ENCODE measurements at places on chromosomes 16 and 17. TPM values are rescaled to one million over a fixed set of nuclear protein-coding genes. Genes with fewer than 3 reads are reported as not detected.

- peak; percentile 79 for DNase-seq
These were observed 7.9 kb upstream of the PAM16 start for GRCh38 chr16:4358831-4359561.

DNA sequence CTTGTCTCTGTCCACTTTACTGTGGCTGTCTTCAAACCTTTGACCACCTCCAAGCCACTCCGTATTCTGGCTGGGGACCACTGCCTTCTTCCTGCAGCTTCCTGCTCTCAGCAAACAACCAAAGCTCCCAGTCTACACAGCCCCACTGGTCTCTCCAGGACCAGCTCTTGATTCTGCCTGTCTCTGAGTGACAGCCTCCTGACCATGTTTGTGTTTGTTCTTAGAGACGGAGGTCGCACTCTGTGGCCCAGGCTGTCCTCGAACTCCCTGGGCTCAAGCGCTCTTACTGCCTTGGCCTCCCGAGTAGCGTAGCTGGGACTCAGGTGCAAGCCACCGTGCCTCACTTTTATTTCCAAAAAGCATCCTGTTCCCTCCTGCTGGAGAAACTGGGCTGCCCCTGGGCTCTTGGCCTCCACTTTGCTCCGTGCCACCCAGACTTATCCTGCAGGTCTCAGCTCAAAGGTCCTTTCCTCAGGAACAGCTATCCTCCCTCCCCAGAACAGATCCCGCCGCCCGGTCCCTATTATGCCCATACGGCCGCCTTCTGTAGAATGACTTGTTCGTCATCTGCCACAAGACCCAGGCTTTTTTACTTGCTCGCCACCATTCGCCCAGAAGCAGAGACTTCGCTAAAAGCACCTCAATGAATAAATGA, 9.1 kb downstream of the MNT start:
- DNase-seq = no peak

DNA sequence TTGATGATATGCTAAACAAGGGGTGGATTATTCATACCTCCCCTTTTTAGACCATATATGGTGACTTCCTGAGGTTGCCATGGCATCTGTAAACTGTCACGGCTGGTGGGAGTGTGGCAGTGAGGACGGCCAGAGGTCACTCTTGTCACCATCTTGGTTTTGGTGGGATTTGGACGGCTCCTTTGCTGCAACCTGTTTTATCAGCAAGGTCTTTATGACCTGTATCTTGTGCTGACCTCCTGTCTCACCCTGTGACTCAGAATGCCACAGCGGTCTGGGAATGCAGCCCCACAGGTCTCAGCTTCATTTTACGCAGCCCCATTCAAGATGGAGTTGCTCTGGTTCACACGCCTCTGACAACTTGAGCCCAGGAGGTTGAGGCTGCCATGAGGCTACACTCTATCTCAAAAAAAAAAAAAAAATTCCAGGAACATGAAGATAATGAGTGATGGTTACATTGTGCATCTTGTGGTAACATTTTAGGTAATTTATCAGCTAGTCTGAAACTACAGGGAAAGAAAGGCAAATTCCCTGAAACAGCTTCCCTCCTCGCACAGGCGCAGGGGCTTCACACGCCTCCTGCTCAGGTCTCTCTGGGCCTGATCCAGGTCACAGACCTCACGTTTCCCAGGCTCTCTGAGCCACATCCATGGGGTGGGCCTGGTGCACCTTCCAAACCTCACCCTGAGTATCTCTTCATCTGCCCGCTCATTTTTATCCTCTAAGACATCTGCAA, 15.3 kb upstream of the UBE2I start:
- no peak for DNase-seq

GRCh38 chr16:81551821-81552304, 107.3 kb downstream of the CMIP start:
- DNase-seq = no peak

GRCh38 chr16:56632848-56633365, 448 bp downstream of the MT1M start:
- DNase-seq = no peak

DNA sequence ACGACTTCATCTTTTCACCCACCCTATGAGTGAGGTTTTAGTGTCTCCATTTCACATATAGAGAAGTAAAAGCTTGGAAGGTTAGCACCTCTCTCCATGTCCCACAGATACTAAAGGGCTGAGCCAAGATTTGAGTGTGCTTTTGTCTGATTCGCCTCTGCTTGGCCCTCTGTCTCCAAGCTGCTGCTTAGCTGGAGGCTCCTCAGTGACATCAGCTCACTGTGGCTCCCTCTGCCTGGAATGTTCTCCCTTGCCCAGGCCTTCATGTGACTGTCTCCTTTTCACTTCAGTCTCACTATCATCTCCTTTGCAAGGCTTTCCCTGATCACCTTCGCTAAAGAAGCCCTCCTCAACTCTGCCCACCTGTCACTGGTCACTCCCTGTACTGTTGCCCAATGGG, 84.5 kb upstream of the HSBP1 start:
- DNase-seq = no peak

DNA sequence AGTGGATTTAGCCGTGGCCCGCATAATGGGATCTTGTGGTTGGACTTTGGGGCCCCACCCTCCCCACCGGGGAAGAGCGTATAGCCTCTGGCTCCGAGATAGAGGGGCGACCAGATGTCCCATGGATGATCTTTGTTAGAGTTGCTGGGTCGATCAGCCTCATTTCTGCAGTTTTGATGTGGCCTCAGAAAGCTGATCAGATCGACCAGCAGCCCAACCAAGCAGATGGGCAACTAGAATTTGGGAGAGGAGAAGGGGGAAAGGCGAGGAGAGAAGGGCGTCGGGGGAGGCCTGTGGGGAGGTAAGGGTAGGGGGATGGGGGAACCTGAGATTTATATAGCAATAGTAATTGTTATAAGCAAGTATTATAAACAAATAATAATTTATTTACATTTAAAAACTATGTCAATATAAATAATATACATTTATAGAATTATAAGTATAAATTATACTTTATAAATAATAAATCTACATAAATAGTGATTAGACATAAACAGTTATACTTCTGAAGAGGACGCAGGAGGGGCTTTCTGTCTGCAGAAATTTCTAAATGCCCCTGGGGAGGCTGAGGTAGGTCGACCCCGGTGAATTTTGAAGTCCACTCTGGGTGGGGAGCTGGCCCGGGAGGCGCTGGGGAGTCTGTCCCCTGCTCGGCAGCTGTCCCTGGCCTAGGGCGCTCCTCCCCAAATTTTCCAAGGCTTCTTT, 136.3 kb downstream of the KCNJ12 start:
- DNase-seq = no peak

DNA sequence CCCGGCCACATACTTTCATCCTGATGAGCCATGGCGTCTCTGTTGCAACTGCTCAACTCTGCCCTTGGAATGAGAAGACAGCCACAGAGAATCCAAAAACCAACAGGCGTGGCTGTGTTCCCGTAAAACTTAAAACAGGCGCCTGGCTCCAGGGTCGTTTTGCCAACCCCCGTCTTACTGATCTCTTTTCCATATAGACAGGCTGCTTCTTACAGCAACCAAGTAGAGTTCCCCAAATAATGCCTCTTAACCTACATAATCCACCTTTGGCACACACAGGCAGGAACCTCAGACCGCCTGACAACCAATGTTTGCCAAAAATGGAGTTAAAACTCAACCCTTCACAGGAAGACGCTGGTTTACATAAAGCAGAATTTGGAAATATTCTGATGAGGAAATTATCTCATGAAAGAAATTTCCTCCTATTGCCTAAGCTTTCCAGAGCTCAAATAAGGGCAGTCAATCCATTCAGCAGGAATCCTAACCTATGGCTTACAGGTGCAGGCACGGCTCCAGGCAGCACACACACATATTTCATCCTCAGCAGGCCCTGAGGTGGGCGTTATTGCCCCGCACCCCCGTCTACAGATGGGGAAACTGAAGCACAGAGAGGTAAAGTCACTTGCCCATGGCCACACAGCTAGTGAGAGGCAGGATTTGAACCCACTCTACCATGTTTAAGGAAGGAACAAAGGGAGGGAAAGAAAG, 35.8 kb downstream of the LITAF start:
- no peak for DNase-seq

DNA sequence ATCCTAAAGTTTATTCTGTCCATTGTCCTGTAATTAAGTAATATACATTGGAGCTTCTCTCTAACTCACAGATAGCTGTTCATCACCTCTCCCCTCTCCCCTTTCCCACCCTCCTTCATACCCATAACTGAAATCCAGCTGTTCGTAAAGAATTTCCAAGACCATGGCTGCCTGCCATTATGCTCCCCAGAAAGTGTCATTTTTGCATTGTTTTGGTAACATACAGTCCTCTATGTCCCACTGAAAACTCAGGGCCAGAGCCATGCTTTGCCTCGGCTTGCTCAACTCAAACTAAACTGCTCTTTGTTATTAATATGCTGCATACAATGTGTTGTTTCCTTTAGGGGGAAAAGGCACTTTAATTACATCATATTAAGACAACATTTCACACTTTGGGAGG, 132.0 kb downstream of the MRTFB start:
- no peak for DNase-seq

- peak; percentile 64 for DNase-seq
These were observed 13.0 kb upstream of the SPNS3 start for GRCh38 chr17:4420692-4421131.

DNA sequence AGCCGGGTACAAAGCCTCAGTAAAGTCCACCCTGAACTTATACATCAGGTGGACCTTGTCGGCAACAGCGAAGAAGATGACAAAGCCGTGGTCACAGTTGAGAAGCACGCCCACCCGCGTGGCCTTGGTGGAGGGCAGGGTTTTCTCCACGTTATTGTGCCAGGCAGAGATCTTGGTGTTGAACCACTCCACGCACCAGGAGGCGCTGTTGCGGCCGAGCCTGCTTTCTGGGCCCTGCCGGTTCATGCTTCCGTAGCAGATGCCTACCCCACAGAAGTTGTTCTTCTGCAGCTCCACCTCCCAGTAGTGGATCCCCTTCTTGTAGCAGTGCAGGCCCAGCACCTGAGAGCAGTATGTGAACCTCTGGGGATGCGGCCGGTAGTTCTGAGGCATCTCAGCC, 22.1 kb downstream of the TRIM25 start:
- DNase-seq = peak; percentile 42

- DNase-seq = no peak
These were observed 52.6 kb upstream of the KDM6B start for GRCh38 chr17:7781429-7781828.

GRCh38 chr17:57271821-57272220, 15.5 kb downstream of the MSI2 start:
- DNase-seq = no peak

The CES3 gene
- 6.9 TPM for total RNA-seq

The RFWD3 gene
- 114 TPM for total RNA-seq

The UTS2R gene
- not detected for total RNA-seq

The CEP295NL gene
- total RNA-seq = 0.19 TPM

The CX3CL1 gene
- total RNA-seq = not detected

The GCGR gene
- not detected for total RNA-seq

The VAT1L gene
- total RNA-seq = not detected

The BRICD5 gene
- 14.4 TPM for total RNA-seq
